NCI-H146 (cell line): ENCODE measurements at places on chromosomes 12 and 14.

GRCh38 chr12:5439371-5439771 is 7.5 kb downstream of the NTF3 start:
- peak; percentile 80 for DNase-seq

- peak; percentile 60 for DNase-seq
These were observed 187.4 kb upstream of the PRMT8 start for GRCh38 chr12:3303410-3304136.

DNA sequence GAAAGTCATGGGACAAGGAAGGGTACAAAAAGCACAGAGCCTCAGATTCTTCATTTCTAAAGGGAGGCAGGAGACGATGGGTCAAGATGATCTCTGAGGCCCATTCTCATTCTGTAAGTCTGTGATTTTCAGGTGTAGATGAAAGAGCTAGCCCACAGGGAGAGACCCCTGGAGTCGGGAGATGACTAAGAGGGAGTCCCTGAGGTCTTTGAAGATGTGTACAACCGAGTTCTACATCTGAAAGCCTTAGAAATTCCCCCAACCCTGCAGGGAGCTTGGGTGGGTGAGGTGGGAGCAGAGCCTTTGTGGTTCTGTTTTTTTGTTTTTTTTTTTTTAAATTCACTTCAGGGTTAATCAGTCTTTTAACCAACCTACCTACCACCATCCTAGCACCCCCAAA is 3.1 kb downstream of the WNT10B start:
- DNase-seq: no peak

GRCh38 chr14:53963320-53964227 is 6.9 kb upstream of the BMP4 start:
- no peak for DNase-seq

- no peak for DNase-seq
These were observed 49.8 kb downstream of the CCDC85C start for GRCh38 chr14:99554184-99554583.

- DNase-seq: no peak
These were observed 7.2 kb downstream of the A2ML1 start for GRCh38 chr12:8829621-8830020.

DNA sequence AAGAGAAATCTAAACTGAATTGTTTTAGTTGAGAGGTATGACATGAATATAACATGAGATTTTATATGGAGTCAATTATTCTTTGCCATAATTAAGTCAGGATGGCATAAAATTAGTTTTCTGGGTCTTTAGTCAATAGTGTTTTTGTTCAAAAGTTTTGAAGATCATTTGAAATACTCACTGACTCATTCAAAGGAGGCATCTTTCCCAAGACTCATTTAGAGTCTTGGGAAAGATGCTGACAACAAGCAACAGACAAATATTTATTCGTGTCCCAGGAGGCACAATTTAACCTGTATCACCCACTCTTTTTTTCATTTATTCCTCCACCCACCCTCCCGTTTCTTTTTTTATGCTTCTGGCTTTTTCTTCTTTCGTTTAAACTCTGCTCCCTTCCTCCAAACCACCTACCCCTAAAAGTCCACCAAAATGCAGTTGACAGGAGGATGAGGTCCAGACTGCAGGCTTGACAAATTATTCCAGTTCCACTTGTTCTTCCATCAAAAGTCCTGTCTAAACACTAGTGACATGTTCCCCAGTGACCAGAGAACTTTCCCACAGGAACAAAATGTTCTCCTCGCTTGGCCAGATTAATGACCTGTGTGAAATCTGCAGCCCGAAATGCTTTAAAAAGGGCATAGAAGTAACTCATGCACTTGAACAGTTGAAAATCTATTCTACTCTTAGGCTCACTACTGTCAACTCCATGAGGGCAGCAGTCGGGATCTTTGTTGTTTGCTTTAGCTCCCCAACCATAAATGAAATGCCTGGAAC is 43.3 kb upstream of the CSRP2 start:
- DNase-seq: no peak

GRCh38 chr14:22070119-22070982 is 396.7 kb upstream of the OR4E1 start:
- no peak for DNase-seq

DNA sequence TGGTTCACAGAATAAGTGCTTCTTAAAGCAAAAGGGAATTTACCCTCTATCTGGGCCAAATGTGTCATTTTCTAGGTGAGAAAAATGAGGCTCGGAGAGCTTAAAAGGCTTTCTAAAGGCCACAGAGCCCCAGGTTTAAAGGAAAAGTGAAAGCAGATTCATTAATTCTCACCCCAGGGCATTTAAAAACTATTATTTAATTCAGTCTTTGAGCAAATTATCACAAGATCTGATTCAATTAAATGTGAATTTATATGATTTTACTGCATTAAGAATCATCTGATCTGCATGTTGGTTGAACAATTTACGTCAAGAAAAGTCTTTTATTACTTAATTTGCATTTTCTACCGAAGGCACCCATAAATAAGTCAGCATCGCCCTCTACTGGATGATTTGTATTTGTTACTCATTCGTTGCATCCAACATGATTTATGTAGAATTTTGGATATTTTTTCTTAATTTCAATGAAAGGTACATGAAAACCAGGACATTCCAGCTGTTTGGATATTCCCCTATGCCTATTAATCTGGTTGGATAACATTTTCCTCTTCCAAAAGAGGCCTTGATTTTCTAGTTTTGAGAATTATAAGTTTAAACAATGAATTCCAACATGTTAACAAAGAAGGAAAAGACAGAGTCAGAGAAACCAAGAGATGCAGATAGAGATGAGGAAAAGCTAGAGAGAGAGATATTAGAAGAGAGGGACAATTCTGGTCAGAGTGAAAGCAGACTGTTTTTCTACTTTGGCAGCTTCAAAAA is 19.1 kb upstream of the DHRS7 start:
- DNase-seq: peak; percentile 62

GRCh38 chr14:24116128-24116814 is 1.5 kb upstream of the NRL start:
- no peak for DNase-seq

DNA sequence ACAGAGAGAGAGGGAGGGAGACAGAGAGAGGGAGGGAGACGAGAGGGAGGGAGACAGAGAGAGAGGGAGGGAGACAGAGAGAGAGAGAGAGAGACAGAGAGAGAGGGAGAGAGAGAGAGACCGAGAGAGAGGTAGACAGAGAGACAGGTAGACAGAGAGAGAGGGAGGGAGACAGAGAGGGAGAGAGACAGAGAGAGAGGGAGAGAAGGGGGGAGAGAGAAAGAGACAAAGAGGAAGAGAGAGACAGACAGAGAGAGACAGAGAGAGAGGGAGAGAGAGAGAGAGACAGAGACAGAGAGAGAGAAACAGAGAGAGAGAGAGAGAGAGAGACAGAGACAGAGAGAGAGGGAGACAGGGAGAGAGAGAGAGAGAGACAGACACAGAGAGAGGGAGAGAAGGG is 47.8 kb upstream of the GALNT9 start:
- no peak for DNase-seq

DNA sequence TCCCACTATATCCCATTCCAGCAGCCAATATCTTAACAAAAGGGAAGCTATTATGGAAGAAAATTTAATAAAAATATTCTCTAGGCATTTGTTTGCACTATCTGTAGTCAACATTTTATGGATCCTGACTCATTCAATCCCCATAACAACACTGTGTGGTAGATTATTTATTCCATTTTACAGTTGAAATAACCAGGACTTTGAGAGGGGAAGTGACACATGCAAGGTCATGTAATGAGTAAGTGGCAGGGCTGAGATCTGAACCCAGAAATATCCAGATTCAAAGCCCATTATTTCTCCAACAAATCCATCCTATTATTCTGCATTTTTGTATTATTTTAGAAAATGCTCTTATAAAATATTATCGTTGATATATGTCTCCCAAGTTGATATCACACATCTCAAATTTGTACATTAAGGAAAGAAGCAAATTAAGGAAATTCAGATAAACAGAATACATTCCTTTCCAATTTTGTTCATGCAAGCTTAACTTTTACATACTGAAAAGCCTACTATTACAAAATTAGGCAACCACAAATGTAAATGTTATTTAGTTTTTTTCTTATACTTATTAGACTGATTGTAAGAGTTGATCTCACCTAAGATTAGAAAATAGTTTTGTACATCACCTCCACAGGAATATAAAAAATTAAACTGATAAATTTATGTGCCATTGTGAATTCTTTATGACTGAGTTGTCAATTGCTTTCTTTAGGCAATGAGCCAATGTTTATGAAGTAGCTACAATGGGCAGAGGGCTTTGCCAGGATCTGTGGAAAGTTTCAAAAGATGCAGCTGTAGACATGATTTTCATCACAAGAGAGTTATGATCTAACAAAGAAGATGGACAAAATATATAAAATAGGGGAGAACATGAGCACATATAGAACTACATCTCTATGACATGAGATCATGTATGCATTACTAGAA is 55.1 kb upstream of the E2F7 start:
- no peak for DNase-seq

DNA sequence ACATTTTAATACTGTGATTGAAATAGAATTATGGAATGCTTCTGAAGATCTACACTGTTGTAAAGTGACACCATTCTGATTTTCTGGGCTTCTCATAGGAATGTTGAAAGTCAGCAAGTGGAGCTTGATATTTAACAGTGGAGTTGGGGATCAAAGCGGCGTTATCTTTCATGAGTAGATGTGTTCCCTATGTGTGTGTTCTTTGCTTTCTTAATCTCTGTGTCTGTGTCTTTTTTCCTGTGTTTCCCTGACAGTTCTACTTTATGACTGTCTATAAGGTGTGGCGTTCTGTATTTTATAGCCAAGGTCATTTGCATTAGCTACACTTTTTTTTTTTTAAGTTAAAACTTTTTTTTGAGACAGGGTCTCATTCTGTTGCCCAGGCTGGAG is 24.7 kb downstream of the SYNE2 start:
- DNase-seq: no peak

GRCh38 chr14:80522411-80522810 is 311.1 kb upstream of the DIO2 start:
- DNase-seq: no peak

DNA sequence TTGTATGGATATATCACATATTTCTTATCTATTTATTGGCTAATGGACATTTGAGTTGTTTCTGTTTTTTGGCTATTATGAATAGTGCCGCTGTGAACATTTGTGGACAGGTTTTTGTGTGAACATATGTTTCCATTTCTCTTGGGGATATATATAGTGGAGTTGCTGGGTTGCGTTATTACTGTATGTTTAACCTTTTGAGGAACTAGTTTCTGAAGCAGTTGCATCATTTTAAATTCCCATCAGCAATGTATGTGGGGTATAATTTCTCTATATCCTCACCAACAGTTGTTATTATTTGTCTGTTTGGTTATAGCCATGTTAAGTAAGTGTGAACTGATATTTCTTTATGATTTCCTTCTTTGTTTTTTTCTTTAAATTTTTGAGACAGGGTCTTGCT is 10.7 kb downstream of the TCTN2 start:
- no peak for DNase-seq

- DNase-seq: no peak
These were observed 172.1 kb downstream of the ACSS3 start for GRCh38 chr12:81249976-81250375.

GRCh38 chr14:105479431-105480158 is 5.0 kb downstream of the CRIP2 start:
- DNase-seq: no peak

- no peak for DNase-seq
These were observed 190.0 kb downstream of the TMX1 start for GRCh38 chr14:51430079-51430478.

DNA sequence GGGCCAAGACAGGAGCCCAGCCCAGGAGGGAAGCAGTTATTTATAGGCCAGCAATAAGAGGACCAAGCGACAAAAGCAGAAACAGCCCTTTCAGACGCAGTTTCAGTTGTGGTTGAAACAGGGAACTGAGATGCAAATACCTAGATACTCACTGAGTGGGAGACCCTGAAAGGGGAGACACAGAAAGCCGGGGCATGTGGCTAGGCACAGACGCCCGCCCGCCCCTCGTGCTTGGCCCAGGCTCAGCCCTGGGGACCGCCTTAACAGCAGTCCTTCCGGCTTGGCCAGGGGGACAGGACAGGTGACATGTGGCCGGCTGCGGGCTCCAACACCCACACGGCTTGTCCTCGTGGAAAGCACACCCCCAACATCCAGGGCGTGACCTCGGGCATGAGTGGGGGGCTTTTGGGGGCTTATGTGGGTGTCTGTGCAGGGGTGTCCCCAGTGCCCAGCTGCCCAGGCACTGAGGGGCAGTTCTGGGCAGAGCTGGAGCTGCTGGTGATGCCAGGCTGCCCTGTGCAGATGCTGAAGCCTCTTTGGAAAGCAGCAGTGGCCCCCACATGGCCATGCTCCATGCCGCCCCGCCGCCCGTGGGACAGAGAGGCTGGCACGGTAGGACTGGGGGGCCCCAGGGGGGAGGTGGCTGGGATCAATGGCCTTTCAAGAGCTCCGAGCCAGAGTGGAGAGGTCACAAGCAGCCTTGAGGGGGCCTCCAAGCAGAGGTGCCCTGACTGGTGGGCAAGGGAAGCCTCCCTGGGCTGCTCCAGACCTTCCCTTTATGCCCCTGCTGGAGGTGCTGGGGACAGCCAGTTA is 2.1 kb downstream of the PLD4 start:
- DNase-seq: no peak

- DNase-seq: no peak
These were observed 161.5 kb downstream of the ETV6 start for GRCh38 chr12:11811008-11811407.

DNA sequence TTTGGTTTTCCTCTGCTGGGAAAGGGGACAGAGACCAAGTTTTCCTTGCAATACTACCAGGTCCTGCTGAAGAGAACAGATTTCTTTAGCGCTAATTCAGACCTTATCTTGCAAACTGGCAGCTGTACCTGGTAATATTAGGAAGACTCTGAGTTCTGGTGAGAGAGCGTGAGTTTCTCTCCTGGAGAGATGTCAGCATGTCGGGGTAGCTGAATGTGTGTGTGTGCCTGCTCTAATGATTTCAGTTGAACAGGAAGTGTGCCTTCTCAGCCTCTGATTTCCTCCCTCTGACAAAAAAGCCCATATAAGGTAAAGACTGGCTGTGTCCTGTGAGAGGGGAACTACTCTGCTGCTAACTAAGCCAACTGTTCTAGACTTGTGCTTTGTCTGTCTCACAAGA is 10.3 kb upstream of the ERP27 start:
- DNase-seq: no peak

GRCh38 chr14:69260861-69261564 is 1.1 kb downstream of the GALNT16 start:
- DNase-seq: peak; percentile 44

DNA sequence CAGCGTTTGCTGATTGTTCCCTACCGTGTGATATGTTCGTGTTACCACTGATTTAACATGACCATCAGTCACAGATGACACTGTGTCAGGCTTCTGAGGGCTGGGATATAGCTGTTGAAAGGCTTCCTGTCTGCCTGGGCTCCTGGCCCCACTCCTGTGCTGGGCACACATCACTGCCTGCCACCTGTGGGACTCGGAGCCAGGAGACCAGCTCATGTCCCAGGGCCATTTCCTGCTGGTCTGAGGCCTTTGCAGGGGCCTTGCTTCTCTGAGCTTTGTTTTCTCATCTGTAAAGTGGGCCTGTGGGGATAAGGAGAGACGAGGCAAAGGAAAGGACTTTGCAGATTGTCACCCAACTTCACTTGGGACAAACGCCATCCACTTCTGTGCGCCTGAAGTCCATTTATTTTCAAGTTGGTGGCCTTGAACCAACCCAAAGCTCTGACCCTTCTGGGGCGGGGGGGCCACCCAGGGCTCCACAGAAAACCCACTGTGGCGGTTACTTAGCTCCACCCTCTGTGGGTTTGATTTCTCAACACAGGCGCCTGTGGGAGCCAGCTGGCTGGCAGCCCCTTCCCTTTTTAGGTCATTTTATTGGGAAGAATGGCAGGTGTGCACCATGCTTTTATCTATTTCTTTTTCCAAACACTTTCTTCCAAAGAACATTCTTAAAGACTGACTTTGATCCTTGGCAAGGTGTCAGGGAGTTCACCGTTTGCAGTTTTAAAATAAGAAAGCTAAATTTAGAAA is 54.1 kb downstream of the BEGAIN start:
- DNase-seq: no peak
